ENCODE measurements at places on chromosomes 2 and 18.

DNA sequence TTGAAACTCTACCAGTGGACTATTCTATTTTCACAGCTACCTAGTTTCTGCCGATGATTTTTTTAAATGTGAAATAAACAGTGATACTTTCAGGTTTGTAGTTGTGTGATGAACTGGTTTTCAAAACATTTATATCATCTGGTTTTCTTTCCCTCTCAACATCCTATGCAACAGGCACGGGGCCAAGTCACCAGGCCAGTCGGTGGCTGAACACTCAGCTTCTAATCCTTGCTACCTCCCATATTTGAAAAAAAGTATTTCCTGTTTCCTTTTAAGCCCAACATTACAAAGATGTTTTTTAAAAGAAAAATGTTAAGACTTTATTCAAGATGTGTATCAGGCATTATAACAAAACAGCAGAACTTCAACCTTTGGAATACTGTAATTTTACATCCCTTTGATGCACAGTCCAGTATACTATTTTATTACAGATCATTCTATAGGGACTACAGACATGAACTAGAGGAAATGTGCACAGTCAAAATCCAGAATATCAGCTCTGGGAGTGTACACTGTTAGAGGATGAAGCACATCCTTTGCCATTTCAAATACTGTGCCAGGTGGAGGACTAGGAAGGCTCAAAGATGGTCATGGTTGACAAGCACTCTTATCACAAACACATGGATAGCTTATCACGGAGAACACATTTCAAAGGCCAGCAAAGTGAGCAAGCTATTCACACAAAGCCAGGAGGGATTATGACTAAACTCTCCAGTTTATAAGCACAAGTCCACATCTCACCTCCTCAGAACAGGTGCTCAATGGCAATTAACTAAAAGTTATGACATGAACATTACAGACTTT, 14.6 kb downstream of the MRPL35 start:
- no peak for DNase-seq

GRCh38 chr2:15890124-15890754, 50.1 kb upstream of the MYCN start:
- no peak for DNase-seq

- no peak for DNase-seq
Observed at GRCh38 chr2:240591226-240591625, 4.7 kb downstream of the CAPN10 start.

GRCh38 chr2:191885098-191885497, 38.2 kb upstream of the CAVIN2 start:
- DNase-seq, result no peak

DNA sequence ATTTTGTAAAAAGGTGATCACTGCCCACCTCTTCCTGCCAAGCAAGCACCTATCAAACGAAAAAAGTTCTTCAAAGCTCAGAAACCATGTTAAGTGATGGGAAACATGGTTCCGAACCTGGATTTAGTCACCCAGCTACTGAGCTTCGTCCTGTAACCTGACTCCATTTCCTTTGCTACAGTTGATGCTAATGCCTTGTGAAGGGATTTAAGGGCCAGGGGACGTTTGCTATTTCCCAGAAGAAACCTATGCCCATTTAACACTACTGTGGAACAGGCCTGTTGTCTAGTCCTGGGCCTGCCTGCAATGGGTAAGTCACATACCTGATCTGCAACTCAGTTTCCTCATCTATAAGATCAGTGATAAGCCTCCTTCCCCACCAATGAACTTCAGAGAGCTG, 14.8 kb downstream of the SERPINE2 start:
- no peak for DNase-seq

DNA sequence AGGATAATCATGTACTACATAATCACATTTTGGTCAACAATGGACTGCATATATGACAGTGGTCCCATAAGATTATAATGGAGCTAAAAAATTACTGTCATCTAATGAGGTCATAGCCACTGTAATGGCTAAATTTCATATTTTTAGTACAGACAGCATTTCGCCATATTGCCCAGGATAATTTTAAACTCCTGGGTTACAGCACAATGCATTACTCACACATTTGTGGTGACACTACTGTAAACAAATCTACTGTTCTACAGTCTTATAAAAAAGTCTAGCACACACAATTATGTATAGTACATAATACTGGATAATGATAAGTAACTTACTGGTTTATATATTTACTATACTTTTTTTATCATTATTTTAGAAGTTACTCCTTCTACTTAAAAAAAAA, 12.8 kb downstream of the EIF2AK2 start:
- DNase-seq, result no peak

DNA sequence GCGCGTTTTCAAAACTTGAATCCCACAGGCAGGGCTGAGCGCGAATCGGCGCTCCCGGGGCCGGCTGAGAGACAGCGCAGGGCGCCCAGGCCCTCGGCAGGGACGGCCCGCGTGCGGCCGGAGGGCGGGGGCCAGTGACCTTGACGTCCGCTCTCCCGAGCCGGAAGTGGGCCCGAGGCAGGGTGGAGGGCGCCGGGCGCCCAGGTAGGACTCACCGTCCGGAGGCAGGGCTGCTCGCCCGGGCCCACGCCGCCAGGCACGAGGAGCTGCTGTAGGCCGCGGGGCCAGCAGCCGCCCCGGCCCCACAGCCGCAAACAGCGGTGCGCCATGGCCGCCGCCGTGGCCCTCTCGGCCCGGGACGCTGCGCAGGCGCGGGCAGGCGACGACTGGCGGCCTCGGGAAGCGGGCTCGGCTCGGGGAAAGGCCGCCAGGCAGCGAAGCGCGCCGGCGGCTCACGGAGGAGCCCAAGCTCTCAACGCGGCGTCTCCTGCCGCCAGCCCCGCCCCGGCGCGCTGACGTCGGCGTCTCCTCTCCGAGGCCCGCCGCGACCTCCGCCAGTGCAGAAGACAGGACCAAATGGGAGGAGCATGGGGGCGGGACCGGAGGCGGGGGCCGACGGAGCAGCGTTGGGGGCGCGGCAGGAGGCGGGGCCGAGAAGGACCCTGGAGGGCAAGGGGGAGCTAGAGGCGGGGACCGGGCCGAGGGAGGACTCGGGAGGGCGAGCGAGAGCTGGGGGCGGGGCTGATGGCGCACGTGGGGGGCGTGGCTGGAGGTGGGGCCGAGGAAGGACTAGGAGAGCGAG, at the start of gene AFG3L2:
Gene AFG3L2, minus strand, starts transcription at position 474 of the 802 bp plus-strand sequence. Its CDS starts 145 bp downstream, at position 329.
- peak; percentile 100 for DNase-seq

- no peak for DNase-seq
Observed at GRCh38 chr2:147456779-147457178, 388.1 kb upstream of the ACVR2A start.

GRCh38 chr2:95372216-95372829, 30.2 kb upstream of the FAHD2A start:
- DNase-seq, result no peak

GRCh38 chr18:31489311-31489710, 8.7 kb upstream of the DSG2 start:
- no peak for DNase-seq

DNA sequence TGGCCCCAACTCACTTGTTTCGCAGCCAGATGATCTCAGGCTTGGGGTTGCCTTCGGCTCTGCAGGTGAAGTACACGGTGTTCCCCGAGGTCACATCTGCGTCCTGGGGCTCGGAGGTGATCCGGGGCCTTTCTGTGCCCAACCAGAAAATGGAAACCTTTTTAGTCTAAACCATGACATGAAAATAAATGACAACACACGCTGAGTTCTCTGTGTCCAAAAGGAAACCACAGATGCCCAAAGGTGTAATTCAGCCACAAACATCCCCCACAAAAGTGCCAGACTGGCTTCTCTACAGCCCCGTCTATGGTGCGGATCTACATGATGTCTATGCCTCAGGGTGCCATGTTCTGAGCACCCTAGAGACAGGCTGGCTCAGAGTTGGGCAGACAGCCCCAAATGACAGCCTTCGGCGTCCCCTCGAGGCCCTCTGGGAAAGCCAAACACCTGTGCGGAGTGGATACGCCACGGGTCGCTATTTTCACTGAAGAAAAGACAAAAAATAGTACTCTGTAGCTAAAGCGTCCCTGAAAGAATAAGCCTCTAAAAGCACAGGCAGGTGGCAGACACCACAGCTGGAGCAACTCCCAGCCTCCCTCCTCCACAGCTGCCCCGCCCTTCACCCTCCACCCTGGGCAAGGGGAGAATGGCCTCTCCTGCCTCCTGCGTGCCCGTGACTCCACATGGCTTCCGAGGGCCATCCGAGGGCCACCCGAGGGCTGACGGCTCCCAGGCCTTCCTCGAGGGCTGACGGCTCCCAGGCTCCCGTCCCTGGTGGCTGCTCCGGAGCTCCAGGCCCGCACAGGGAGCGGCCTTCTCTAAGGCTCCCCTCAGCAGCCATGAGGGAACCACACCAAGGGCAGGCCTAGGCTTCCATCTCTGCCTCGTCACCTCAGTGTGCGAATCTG, 67.1 kb downstream of the PXDN start:
- no peak for DNase-seq

DNA sequence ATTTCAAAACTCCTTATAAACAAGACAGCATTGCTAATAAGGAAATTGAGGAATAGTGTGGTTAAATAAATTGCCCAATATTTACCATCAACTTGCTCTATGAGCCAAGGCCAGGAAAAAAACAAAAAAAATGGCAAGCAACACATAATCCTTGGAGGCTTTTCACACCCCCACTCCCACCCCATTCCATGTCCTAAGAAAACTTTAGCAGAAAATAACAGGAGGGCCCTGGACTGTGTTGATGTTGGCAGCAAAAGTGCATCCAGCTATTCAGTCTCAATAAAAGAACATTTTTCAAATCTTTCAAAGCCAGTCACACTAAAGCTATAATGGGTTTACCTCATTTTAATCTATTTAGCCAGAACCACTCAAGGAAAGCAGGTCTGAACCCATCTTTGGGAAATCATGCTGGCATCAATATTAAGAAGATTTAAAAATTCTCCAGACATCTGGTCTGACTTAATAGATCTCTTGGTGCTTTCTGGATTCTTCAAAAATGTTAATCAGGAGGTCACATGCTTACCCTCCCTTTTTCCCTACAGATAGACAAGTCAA, 34.6 kb upstream of the STK17B start:
- DNase-seq, result no peak

- DNase-seq, result no peak
Observed at GRCh38 chr2:263022-263738, 652 bp downstream of the SH3YL1 start.

DNA sequence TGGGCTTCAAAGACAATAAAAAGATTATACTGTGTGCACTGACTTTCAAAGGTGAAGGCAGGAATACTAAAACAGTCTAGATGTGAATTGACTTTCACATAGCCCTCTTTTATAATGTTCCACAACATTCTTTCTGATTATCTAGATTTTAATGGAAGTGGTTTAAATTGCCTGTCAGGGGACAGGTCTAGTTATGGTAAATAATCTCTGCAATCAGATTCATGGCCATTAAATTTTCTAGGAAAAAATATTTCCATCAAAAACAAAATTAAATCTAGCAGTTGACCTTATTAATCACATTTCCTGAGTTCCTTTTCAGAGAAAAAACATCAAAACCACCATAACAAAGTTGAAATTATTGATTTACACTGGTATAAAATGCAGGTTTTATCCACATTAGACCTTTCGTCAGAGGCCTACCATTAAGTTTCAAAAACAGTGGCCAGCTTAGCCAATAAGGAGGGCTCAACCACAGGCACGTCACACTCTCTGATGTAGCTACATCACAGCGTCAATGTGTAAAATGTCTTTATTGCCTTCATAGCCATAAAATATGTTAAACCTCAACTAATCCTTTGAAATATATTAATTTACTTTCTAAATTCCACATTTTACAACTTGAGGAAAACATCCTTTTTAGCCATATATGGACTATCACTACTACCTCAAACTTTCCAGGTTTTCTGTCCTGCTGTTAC, 79.4 kb downstream of the NOL10 start:
- no peak for DNase-seq

DNA sequence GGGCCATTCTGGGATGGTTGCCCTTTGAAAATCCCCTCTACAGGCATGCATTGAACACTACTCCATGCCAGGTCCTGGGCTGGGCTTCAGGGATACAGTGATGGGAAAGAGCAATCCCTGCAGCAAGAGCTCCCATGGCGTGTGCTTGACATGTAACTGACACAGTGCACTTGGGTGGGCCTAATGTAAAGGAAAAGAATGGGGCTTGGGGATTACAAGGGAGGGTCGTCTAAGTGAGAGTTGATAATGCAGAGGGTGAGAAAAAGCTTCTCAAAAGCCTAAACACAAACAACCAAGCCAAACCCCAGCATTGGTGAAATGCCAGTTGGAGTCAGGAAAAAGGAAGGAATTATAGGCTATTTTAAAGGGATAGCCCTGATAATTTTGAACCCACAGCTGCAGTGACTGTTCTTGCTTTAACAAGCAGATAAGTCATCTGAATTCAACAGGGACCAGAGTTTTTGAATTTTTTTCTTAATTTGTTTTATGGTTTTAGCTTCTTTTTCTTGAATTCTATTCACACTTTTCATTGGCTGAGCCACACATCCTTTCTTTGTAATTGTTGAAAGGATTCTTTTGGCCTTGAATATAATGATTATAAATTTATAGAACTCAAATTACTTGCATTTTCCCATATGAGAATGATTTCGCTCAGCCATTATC, 308.7 kb downstream of the LPIN1 start:
- DNase-seq, result no peak

DNA sequence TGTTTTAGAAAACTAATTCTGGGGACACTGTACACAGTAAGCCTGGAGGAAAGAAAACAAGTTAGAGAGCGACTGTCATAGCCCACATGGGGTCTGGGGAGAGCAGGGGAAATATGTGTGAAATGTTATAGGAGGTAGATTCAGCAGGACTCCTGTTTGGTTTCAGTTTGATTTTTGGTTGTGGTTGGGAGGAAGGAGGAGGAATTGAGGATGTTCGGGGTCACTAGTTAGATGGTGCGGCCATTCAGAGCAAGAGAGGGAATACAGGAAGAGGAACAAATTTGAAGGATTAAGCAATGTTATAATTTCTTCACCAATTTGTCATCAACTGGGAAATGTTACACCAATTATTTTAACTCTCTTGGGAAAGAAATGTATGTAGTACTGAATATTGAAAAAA, 25.1 kb downstream of the TTC39C start:
- no peak for DNase-seq

DNA sequence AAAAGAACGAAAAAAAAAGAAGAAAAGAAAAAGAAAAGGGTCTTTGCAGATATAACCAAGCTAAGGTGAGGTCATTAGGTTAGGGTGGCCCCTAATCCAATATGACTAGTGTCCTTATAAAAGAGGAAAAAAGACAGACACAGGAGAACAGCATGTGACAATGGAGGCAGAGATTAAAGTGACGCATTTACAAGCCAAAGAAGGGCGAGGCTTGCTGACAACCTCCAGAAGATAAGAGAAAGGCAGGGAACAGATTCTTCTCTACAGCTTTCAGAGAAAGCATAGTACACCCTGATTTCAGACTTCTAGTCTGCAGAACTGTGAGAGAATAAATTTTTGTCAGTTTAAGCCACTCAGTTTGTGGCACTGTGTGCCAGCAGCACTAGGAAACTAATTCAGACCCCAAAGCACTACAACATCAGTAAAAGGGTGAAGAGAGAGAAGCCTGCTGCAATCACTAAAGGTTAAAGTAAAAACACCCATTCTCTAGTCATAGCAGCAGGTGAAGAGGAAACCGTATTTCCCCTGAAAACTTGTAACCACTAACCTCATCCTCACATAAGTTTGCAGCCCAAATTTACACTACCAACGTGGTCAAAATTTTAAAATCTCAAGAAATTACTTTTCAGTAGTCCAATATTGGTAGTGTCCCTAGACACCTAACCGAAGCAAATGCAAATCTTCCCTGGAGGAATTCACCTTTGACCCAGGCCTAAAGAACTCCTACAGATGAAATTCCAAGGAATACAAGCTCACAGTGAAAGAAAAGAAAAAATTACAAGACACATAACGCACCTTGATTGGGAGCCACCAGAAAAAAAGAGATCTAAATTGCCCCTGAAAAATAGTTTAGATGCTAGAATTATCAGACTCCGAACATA, 17.5 kb downstream of the REEP1 start:
- no peak for DNase-seq

- no peak for DNase-seq
Observed at GRCh38 chr2:164784376-164784775, 57.2 kb downstream of the COBLL1 start.
